ENCODE measurements at places on chromosomes 16 and 17.

DNA sequence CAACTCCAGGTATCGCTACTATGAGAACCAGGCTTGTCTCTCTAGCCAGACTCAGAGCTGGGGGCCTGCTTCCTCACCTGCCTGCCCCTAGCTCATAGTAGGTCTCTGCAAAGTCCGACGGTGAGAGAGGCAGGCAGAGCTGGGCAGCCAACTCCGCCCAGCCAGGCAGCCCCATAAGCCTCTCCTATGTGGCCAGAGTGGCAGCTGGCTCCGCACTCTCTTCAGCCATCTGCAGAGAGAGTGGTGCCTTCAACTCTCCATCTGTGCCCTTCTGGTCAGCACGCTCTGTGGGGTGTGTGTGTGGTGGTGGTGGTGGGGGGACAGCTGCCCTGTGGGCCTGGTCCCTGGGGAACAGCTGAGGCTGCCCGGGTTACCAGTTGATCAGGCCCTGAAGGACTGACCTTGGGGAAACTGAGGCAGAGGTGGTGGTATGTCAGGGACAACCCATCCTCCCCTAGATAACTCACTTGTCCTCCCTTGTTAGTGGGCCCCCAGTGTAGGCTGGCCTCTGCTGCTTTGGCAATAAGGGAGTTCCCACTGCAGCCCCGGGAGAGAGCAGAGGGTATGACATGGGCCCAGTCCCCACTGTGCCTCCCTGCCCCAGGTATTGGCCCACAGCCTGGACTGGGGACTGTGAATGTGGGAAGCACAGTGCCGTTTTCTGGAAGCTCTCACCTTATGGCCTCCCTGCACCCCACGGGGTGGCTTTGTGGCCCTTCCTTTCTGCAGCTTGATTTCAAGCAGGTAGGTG is 1.8 kb upstream of the ADGRG1 start:
- DNase-seq, result no peak

DNA sequence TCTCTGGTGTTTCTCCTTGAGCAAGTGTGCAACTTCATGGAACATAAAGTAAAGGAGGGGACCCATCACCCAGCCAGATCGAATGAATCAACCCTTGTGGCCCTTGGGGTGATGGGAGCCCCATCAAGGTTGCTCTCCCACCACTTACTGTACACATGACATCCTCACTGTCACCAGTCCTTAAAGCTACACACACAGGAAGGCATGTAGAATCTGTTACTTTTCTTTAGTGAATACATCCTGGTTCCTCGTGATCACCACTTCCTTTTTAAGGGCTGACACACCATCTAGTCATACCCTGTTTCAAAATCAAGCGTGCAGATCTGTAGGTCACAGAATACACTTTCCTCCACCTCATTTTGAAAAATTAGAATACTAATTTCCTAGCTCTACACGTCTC is 22.6 kb upstream of the MPHOSPH6 start:
- peak; percentile 57 for DNase-seq

DNA sequence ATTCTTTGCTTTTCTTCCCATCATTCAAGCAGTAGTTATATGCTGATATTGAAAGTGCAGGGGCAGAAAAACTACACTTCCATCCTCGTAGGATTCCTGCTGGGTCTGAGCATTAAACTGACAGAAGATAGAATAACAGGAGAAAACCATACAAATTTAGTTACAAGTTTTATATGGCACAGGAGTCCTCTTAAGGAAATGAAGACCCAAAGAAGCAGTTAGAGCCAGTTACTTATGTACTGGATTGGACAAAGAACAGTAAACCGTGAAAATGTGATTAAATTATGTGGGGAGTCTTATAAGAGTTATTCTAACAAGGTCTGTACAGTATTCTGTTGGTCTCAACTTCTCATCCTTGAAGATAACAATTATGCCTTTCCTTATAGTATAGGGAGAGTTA is 81.2 kb upstream of the NSRP1 start:
- no peak for DNase-seq

DNA sequence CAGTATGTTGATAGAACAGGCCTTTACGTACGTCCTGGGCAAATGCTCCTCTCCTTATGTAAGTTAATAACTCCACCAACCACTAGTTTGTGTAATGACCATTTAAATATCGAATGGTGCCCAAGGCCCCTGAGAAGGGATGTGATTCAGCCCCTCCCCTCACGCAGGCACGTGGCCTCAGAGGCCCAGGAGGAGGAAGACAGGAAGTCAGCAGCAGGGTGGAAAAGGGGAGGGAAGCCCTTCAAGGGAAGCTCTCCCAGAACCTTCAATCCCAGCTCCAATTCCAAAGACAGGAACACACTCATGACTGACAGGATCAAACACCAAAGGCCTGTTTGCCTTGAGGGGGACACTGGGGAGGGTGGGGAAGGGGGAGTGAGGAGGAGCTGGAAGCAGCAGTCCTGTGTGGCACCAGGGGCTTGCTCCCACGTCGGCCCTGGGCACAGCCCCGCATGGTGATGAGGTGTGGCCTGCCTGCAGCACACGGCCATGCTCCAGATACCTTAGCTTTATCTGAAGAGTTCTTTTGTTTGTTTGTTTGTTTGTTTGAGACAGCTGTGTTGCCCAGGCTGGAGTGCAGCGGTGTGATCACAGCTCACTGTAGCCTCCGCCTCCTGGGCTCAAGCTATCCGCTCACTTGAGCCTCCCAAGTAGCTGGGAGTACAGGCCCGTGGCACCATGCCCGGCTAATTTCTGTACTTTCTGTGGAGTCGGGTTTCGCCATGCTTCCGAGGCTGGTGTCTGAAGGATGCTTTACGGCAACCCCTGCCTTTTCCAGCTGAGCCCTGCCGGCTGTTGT is 105.0 kb downstream of the ZNF778 start:
- no peak for DNase-seq

DNA sequence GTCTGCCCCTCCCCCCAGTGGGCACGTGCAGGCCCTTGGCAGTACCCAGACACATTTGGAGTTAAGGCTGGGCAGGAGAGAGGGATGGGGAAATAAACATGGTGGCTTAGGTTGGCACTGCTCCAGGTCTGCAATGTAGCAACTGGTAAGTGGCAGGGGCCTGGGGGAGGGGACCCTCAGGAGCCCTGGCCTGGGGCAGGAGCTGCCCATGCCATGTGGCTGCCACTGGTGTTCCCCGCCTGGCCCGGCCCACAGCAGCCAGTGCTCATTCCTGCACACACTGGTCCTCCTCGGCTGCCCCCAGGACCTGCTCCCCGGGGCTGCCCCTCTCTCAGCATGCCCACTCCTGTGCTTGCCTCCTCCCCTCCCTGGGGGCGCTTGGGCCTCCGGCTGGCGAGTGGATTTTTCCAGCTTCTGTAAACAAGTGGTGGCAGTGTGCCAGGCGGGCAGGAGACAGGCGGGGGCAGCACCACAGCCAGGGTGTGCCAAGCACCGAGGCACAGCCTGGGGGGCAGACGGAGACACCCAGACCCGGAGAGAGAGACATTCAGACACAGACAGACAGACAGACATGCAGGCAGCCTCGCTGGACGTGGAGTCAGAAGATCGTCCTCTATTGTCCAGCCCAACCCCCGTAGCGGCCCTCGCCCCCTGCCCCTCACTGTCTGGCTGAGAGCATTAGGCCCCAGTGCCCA is 9.4 kb downstream of the THRA start:
- no peak for DNase-seq

GRCh38 chr16:23334950-23335349 is 32.8 kb downstream of the SCNN1B start:
- no peak for DNase-seq

DNA sequence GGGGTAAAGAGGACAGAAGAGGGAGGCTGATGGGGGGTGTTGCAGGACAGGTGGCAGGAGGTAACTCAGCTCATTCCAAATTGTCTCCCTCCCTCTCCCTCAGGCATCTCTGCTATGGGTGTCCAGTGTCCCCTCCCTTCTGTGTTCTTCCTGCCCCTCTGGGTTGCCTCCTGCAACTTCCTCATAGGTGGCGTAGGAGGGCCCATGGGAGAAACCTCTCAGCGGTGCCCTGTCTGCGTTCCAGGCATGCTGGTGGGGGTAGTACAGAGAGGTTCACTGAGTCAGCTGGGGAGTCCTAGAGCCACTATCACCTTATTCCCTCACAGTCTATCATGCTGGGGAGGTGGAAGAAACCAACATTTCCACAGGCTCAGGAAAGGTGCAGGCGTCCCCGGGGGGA is 14.7 kb upstream of the ODF4 start:
- DNase-seq, result no peak

DNA sequence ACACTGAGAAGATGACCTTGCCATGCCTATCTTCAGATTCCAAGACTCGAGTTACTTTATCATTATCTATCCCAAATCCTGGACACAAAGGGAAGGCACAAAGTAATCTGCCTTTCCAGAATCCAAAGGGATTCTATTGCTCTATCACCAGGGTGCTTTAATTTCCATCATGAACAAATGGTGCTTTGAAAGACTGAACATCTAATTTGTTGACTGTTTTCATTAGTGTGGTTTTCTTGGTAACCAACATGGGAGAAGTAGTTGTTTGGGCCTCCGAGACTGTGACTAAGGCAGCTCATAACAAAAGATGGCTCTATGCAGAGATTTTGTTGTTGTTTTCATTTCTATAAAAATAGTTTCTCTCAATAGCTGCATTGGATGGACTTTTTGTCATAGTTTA is 441.0 kb upstream of the SOX9 start:
- DNase-seq, result no peak

- DNase-seq, result no peak
Measured at GRCh38 chr17:71260366-71260940, 860.4 kb upstream of the SOX9 start.

DNA sequence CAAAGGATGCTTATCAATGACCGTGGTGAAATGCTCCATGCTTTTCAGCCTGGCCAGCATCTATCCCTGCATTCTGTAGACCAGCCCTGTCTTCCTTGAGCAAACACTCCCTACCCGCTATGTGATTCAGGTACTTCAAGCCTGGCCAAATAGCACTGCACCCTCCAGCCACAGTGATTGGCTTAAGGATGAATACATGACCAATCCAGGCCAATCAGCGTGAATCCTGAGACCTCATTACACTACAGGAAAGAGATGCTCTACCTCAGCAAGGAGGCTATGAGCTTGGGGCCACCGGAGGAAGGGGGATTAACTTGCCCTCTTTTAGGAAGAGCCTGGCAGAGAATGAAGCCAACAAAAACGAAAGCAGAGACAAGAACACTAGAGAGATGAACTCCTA is 162.5 kb downstream of the ZNF423 start:
- DNase-seq, result no peak

DNA sequence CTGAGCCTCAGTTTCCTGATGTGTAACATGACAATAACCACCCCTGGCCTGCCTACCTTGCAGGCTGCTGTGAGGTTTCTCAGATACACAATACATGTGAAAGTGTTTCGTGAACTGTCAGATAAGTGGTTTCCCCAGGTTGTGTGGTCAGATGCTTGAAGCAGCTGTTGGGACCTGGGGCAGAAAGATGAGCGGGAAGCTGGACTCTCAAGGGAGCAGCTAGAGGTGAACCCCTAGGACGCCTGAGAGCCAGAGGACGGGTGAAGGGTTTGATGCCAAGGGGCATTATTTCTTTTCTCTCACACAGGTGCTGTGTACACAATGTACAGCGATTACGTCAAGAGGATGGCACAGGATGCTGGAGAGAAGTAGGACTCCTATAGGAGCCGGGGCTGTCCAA is 2.3 kb downstream of the HIGD1B start:
- DNase-seq, result no peak

- DNase-seq, result no peak
Measured at GRCh38 chr17:19703828-19704613, 12.4 kb downstream of the SLC47A2 start.

GRCh38 chr16:30187556-30187865 is 4.1 kb downstream of the CORO1A start:
- no peak for DNase-seq

- no peak for DNase-seq
Measured at GRCh38 chr17:82983510-82984248, 95.7 kb upstream of the METRNL start.

GRCh38 chr16:53257001-53257400 is 177.3 kb upstream of the RBL2 start:
- DNase-seq, result peak; percentile 54

DNA sequence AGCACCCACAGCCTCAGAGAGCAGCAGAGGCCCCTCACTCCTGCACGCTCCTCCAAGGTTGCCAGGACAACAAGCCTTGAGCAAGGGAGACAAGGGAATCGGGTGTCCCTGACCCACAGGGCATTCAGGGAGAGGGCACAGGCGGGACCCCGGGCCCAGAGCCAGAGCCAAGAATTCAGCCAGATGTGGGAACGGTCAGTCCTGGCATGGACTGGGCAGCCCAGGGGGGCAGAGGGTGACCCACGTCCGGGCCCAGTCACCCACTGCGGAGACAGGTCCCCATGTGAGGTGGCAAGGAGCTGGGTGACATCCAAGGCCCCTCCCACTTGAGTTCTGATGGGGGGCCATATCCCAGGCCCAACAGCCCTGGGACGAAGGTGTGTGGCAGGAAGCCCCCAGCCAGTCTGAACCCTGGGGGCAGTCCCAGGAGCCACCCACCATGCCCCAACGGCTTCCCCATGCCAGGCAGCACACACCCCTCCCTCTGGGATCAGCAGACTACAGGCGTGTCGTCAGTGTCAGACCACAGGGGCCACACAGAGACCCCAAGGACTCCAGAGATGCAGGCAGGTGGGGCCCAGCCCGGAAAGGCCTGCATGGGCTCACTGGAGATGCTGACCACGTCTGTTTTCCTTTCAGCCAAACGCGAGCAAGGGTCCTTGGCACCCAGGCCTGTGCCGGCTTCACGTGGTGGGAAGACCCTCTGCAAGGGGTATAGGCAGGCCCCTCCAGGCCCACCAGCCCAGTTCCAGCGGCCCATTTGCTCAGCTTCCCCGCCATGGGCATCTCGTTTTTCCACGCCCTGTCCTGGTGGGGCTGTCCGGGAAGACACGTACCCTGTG is 23.0 kb downstream of the USP6 start:
- DNase-seq, result no peak

DNA sequence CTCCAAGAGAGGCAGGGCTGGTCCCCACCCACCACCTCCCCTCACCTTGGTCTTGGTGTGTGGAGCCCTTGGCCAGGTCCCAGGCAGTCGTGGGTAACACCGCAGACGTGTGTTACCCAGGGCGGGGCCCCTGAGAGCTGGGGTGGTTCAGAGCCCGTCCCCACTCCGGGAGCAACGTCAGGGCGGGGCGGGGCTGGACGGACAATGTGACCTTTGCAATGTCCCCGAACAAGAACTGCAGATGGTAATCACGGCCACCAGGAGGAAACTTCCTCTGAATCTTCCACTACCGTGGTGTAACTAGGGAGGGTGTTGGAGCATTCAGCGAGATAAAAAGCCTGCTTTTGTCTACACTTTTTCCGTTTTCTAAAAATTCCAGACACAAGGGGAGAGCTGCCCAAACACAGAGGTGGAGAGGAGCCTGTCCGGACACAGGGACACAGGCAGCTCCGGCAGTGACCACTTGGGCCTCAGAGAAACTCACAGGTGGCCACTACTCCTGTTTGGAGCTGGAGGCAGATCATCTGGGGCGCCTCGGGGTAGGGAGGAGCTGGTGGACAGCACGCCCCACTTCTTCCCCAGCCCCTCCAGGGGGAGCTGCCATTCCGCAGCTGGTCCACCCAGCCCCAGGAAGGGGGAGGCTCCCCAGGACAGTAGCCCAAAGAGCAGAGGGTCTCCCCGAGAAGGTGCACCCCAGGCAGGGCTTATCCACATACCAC is 14.2 kb upstream of the SLC38A10 start:
- DNase-seq, result peak; percentile 54

GRCh38 chr16:4700380-4700996 is 7.1 kb downstream of the NUDT16L1 start:
- DNase-seq, result no peak

GRCh38 chr17:78601577-78602190 is 24.5 kb upstream of the DNAH17 start:
- no peak for DNase-seq

GRCh38 chr17:8210761-8211458 is 535 bp upstream of the AURKB start:
- no peak for DNase-seq

- DNase-seq, result no peak
Measured at GRCh38 chr17:65678546-65678945, 117.1 kb upstream of the AXIN2 start.

All from RWPE1 (cell line).